Left hindlimb (tissue), 1 donor: ENCODE measurements at places on chromosomes 13 and 19.

GRCh38 chr19:32459204-32459865, 53.8 kb downstream of the DPY19L3 start:
- DNase-seq = no peak

DNA sequence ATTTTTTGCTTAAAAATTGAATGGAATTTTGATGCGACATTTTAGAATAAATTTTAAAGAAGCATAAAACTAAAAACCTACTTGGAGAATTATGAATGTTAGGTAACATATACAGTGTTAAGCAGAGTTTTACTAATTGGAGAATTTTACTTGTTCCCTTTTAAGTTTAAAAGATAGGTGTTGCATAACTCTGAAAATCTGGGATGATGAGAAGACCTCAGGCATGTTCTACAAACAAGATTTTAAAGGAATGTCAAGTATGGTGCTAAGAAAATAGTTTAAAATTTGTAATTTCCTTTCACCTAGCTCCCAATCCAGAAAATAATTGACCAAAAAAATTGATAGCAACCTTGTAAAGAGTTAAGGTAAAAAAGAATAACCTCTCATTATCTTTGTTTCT, 135.8 kb downstream of the RFC3 start:
- DNase-seq = no peak

DNA sequence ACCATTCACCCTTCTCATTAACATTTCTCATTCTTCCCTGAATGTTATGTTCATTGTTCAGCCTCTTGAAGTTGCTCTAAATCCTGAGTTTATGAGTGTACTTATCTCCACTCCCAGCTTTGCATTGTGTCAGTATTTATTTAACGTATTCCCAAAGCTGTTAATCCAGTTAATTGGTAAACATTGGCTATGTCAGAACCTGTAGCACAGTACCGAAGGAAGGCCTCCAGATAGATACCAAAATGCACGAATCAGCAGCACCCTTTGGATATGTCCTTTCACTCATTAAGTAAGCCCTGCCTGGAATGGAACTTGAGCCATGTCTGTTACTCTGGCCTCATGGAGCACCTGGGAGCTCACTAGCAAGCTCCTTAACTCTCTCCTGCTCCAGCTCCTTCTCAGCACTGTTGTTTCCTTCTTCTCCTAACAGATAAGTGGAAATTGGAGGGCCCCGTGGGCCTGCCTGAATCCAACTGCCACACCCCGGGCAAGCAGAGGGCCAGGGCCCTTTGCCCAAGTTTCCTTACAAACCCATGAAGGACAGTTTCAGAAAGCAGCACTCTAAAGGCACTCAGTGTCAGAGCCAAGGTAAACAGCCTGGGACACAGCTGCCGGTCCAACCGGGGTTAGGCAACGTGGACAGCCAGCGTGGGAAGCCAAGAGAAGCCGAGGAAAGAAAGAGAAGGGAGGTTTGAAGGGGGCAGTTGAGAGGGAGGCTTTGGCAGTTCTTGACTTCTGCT, 155.0 kb upstream of the SERP2 start:
- DNase-seq = no peak

DNA sequence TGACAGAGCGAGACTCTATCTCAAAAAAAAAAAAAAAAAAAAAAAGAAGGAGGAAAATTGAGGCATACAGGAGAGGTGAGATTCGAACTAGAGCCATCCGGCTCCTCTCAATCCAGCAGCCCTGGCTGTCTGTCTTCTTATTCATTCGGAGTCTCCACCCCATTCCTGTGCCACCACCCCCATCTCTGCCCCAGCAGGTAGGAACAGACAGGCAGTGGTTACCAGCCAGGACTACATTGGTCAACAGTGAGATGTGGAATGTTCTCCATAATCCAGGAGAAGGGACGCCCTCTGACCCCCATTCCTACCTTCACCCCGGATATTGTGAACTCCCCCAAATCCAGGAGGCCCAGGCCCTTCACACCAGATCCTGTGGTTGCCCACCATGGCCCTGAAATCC, 6.6 kb upstream of the S1PR2 start:
- no peak for DNase-seq

GRCh38 chr19:3443840-3444694, 36.3 kb downstream of the SMIM24 start:
- DNase-seq = peak; percentile 83

DNA sequence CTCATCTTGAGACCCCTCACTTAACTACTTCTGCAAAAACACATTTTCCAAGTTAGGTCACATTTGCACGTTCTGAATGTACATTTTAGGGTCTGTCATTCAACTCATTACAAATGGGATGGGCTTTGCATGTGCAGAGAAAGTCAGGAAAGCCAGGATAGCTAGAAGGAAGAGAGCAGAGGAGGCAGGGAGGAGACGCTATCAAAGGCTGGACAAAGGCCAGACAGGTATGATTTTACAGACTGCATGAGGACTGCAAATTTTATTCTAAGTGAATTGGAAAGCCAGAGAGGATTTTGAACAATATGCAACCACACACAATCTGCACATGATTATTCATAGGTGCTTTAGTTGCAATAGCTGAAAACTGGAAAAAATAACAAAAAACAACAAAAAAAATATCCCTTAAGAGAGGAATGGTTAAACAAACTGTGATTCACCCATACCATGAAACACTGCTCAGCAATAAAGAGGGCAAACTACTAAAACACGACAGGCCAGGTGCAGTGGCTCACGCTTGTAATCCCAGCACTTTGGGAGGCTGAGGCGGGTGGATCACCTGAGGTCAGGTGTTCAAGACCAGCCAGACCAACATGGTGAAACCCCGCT, 21.1 kb downstream of the SYDE1 start:
- DNase-seq = no peak

DNA sequence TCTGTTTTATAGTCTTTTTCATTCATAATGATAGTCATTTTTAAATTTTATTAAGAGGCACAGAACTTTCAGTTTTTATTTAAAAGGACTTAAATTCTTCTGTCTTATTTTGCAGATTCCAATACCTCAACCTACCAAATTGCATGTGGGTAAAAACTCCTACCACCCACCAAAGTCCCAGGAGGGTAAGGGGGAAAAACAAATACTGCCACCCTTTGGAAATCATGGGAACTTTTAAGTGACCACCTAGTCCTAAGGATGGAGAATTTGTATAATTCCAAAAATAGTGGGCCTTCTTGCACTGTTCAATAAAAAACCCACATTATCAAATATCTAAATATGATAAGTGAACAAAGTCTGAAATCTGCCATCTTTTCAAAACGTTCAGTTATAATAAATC, 9.7 kb downstream of the SUPT20H start:
- DNase-seq = no peak

DNA sequence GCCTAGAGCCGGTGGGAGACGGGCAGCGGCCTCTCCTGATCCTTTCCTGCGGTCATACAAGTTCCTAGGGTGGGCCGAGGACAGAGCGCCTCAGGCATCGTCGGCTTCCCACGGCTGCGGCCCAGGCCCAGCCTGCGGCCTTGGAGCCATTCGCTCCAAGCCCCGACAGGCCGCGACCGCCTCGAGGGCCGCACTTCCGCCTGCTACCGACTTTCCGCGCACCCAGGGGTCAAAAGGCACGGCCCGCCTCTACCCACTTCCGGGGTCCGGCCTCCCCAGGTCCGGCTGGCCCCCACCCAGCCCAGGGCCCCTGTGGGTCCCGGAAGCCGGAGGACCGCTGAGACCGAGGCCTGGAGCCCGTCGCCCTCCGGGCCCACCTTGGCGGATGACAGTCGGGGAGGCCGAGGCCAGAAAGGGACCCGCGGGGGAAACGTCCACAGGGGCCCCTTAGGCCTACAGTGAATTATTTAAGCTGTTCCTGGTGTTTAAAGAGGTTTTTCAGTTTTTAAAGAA, 16.2 kb downstream of the ZIC2 start:
- peak; percentile 19 for DNase-seq

DNA sequence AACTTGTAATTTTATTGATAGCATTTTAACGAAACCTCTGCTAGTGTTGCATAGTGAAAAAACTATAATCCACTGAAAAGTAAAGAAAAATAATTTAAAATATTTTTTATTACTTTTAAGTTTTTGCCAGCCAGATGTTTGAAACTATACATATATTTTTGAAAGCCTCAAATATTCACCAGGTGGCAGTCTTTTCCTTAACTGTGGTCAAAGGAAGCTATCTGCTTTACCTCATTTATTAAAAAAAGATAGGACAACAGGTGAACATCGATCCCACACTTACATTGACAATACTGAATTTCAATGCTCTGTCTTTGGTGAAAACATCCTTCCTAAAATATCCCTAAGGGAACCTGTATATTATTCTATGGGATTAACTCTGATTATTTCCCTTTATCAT, 100.5 kb downstream of the TRPC4 start:
- DNase-seq = no peak

DNA sequence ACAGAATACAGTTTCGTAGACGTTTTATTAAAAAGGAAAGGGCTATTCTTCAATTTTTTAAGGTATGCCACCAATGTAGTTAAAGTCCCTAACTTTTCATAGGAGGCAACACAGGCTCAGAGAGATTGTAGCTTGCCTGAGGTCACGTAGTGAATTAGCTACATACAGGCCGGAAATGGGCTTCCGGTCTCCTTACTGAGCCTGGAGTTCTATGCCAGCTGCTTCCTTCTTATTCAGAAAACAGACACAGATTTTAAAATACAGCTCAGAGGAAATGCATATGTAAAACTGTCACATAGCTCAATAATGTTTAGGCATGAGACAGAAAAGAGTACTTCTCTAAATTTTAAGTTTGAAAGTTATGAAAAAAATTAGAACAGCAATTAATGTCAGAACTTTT, 85.4 kb upstream of the TUBA3C start:
- no peak for DNase-seq

- no peak for DNase-seq
Measured at GRCh38 chr19:19528721-19529490, at the start of gene YJEFN3. Gene YJEFN3, plus strand, starts transcription at chr19:19528911. Its CDS starts 22 bp downstream, at chr19:19528933.

DNA sequence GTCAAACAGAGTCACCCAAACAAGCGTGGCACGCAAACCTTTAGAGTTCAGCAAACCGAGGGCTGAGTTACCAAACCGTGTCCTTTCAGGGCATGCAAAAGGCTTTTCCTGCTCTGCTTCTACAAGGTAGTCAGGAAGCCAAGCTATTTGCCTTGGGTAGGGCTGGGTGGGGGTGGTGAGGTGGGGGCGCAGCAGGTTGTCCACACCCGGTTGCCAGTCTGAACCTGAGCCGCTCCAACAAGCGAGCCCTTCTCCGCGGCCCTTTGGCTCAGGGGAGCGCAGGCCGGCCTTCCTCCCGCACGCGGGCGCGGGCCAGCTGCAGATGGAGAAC, 347 bp upstream of the CLDN10 start:
- no peak for DNase-seq

DNA sequence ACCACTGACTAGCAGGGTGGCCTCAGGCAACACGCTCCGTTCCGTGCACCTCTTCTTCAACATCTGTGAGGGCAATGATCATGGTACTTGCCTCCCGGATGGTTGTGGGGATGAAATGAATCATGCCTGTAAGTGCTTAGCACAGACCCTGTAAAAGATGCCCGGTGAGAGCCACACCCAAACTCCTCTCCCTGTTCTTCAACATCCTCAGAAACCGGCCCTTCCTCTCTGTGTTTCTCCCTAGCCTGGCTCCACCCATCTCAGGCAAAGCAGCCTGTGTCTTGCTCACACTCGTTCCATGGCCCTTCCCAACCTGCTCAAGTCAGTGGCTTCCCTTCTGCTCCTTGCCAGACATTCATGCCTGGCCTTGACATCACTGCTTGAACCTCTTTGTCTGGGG, 5.8 kb upstream of the DMKN start:
- DNase-seq = no peak

DNA sequence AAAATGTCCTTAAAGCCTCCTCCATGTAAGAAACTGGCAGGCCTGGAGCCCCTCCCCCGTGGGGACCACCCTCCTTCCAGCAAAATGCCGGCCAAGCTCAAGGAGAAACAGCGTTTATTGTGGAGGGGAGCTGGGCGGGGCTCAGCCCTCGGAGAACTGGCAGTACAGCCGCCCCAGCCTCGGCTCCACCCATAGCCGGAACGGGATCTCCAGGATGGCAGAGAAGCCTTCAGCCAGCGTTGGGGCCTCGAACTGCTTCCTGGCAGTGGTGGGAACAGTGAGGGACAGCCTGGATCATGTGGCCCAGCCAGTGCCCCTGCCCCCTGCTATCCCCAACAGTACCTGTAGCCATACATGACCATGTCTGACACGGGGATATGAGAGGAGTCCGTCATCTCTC, 6.3 kb downstream of the PNKP start:
- peak; percentile 67 for DNase-seq

DNA sequence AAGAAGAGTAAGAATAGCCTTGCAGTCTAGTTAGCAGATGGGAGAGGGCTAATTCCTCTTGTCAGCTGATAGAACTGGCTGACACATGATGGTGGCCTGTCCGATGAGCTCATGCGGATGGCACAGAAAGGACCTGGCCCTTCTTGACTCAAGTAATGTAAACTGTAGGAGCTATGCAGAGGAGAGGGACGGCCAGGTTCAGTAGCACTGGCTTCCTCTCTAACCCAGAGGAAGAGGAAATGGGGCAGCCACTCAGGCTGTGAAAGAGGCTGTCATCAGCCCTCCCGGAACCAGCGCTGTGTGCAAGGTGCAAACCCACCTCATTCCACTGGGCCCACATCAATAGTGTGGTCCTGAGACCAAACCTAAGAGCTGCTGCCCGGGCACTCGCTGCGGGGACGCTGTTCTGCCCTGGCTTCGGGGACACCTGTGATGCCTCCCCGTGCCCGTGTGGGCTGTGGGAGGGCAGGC, 30.8 kb upstream of the USE1 start:
- no peak for DNase-seq

- DNase-seq = no peak
Measured at GRCh38 chr19:32866564-32867265, 2.9 kb downstream of the SLC7A9 start.

- DNase-seq = no peak
Measured at GRCh38 chr19:49718991-49719390, 28.1 kb downstream of the CPT1C start.

- no peak for DNase-seq
Measured at GRCh38 chr19:12947702-12948611, 2.3 kb downstream of the RAD23A start.

DNA sequence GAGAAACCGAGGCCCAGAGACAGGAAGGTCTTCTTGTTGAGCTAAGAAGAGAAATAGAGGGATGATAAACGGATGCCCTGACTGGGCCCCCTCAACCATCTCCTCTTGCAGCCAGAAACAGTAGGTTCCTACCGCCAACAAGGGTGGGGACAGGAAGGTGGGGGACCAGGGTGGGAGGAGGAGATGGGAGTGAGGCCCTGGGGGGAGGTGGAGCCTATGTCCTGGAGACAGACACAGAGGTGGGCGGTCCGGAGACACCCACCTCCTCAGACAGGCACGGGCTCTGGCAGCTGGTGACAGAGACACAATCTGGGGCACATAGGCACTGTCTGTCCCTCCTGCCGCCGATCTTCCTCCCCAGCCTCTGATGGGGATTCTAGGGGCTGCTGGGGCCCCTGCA, 16.9 kb downstream of the GADD45B start:
- DNase-seq = no peak

GRCh38 chr13:103731959-103732358, 665.7 kb upstream of the SLC10A2 start:
- no peak for DNase-seq
